ENCODE measurements at places on chromosomes 5 and 9.

DNA sequence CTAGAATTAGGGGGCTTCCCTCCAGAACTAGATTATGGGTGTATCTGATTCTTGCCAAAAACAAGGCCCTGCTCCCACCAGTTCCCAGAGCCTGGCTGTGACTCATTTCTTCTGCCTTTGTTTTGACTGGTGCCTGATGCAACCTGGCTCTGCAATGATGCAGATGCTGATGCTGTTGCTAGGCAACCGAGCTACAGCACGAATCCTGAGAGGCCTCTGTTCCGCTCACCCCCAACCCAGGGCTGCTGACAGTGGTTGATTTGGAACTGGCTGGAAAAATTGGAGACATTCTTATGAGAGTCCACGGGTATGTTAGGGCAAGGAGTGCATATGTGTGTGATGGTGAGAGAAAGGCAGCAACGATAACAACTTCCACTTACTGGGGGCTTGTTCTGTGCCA, 100.3 kb downstream of the NSG2 start:
- DNase-seq, result no peak
- peaks cover 3% of the 10 kb centered on the region for H3K36me3 ChIP-seq
- no peaks in the 10 kb centered on the region for H3K4me1 ChIP-seq
- no peak overlapping the region for H3K4me3 ChIP-seq

GRCh38 chr5:96280946-96281393, 152.1 kb downstream of the PCSK1 start:
- no peak for DNase-seq
- H3K27me3 ChIP-seq, result peaks cover 18% of the 10 kb centered on the region
- H3K36me3 ChIP-seq, result no peaks in the 10 kb centered on the region
- peaks cover 4% of the 10 kb centered on the region for H3K4me1 ChIP-seq

DNA sequence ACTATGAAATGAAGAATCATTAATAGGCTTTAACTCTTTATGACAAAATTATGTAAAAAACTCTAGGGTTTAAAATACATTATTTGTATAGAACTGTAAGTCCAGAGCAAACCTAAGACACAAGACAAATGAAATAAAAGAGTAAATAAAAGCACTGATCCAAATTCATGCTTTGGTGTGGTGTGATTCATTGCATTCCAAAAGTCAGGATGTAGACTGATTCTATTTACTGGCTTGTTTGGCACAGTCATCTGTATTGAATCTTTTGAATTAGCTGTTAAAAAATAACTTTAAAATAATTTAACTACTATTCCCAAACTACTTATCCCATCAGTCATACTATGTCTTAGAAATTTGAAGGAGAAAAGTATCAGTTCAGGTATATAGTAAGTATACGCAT, 31.1 kb downstream of the IL4 start:
- H3K27ac ChIP-seq, result no peak overlapping the region
- no peak for DNase-seq

DNA sequence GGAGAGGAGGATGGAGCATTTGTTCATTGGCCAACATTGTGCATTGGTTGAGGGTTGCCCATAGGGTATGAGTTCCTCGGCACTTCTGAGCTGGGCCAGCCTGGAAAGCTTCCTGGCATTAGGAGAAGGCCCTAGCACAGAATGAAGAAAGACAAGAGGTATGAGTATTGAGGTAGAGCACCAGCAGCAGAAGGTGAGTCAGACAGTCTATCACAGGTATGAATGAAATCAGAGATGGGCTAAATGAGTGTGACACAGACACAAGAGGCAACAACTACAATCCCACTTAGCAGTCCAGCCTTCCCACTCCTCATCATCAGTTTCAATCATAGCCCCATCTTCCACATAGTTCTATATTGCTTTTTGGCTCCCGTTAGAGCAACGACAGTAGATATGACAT, 25.4 kb upstream of the TGFBR1 start:
- peaks cover 8% of the 10 kb centered on the region for H3K36me3 ChIP-seq
- H3K4me3 ChIP-seq, result no peak overlapping the region
- no peaks in the 10 kb centered on the region for H3K27me3 ChIP-seq
- peaks cover 45% of the 10 kb centered on the region for H3K4me1 ChIP-seq
- peak overlapping the region; percentile 81 for H3K27ac ChIP-seq

DNA sequence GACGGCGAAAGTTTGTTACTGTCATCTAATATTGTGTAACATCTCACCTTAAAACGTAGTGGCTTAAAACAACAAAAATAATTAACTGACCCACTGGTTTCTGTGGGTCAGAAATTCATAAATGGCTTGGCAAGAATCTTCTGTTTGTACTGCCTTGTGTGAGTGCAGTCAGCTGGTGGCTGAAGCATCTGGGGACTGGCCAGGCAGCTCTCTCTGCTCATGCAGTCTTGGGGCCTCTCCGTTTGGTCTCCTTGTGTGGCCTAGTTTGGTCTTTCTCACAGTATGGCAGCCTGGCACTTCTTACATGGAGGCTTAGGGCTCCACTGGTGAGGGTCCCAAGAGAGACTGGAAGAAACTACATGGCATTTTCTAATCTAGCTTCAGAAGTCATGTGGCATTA, 49.0 kb upstream of the CTXN3 start:
- H3K27ac ChIP-seq, result no peak overlapping the region
- no peak overlapping the region for H3K4me3 ChIP-seq
- DNase-seq, result no peak
- no peaks in the 10 kb centered on the region for H3K36me3 ChIP-seq

DNA sequence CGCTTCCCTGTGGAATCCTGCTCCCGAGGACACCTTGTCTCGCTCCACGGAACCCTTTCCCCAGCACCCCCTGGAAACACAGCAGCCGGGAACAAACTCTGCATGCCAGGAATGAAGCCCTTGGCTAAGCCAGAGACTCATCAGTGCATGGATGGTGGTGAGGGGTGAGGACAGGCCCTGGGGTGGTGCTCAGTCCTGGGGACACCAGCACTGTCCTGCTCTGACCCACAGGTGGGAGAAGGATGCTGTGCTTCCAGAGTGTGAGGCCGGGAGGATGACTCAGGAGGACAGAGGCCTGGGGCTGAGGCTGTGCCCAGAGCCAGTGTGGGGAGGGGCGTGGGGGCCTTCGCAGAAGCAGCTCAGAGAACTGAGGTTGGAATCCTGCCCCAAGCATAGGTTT, 11.2 kb upstream of the EGR1 start:
- no peak for DNase-seq
- H3K27ac ChIP-seq, result no peak overlapping the region
- no peaks in the 10 kb centered on the region for H3K27me3 ChIP-seq
- peaks cover 8% of the 10 kb centered on the region for H3K36me3 ChIP-seq

DNA sequence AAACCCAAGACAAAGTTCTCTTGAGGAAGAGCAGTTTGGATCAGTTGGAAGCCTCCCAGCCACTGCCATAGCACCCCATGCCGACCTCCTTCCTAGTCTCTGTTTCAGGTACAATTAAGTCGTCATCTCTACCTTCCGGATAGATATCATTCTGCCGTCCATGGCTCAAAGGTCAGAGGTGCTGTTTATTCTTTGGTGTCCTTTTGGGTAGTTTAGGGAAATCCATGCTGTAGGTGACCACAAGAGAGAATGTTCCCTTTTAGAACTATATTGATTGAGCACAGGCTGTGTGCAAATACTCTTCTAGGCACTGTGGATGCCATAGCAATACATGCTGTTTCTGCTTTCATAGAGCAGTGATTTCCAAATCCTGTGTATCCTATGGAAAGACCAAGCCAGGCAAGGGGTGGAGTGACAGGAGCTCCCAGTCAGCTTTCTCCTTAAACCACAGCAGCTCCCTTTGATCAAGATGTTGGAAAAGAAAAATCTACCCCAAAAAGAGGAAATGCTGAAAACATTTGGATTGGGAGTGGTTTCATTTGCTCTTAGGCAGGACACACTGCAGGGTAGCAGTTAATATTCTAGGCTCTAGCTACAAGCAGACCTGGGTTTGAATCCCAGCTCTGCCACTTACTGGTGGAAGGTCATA, 127.9 kb downstream of the PALM2AKAP2 start:
- no peak overlapping the region for H3K4me3 ChIP-seq
- no peak for DNase-seq
- no peaks in the 10 kb centered on the region for H3K4me1 ChIP-seq
- H3K27ac ChIP-seq, result no peak overlapping the region
- H3K36me3 ChIP-seq, result no peaks in the 10 kb centered on the region
- H3K27me3 ChIP-seq, result peaks cover 6% of the 10 kb centered on the region

DNA sequence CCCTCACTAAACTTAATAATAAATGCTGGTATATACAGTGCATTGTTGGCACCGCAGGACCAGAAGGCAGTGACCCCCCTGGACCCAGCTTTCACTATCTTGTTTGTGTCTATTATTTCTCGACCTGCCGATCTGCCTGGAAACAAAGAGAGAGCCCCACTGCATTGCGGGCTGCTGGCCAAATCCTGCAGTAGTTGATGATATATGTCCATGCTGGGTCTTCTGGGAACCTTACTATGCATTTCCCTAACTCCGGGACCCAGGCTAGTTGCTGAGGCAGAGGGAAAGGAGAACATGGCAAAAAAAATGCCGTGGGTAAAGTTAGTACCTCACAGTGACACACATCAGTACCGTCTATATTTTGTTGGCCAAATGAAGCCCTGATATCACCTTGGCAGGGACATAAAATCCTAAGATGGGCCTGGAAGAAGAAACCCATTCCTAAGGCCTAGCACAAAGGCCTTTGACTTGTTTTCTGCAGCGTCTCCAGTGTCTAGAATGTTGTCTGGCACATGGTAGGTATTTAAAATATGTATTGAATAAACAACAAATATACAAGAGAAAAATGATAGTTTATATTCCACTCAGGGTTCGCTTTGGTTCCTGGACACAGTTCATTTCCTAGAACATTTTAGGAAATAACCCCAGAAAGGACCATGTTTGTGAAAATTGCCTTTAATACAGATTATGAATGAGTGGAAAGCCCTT, 46.1 kb downstream of the NMUR2 start:
- no peak for DNase-seq
- H3K4me3 ChIP-seq, result no peak overlapping the region
- no peaks in the 10 kb centered on the region for H3K4me1 ChIP-seq

DNA sequence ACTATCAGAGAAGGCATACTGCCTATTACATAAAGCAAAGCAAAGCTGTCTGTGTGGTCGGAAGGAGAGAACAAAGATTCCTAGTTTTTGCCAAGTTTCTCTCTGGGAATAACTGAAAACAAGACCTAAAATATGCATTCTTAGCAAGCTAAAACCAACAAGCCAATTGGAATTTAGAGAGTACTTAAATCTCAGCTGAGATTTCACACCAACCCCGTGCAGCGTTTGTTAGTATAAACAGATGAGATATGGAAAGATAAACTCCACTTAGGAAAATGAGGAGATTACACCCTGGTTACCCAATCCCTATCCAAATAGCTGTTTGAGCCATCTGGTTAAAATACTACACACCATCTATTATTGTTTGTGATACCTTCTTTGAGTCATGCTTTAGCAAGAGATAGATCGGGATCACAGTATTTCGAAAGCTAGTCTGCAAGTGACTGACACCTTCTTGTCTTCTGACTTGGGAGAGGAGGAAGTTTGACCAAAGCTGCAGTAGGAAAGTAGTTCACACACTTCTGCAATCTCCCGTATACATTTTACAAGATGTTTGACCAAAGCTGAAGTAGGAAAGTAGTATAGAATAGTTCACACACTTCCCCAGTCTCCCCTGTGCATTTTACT, 18.2 kb downstream of the FAF2 start:
- H3K36me3 ChIP-seq, result peaks cover 26% of the 10 kb centered on the region
- no peak for DNase-seq
- no peak overlapping the region for H3K27ac ChIP-seq
- H3K4me3 ChIP-seq, result no peak overlapping the region
- no peaks in the 10 kb centered on the region for H3K27me3 ChIP-seq

DNA sequence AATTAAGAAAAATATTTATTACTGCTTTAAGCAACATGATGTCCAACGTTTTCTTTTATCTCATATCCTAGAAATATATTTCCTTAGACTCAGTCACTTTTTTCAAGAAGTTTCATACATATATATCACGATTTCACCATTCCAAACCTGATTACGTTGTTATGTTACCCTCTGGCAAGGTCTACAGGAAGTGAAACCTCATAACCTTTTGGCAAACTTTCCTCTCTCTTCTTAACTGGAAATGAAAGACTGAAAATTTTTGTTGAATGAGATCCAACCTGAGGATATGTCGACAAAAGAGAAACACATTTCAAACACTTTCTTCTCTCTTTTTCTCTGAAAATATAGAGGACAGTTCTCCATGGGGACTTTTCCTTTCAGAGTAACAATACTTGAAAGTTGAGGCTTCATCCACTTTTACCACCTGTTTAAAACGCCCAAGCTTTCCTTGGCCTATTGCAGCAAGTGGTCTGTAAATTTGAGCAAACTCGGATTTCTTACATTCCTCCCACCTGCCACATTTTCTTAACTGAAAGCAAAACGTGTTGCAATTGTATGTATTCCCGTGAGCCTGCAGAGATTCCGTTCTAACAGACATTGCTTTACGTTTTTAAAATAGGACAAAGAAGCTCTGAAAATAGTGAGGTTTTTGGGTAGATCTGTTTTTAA, 298.1 kb downstream of the CETN3 start:
- H3K27me3 ChIP-seq, result no peaks in the 10 kb centered on the region
- H3K36me3 ChIP-seq, result no peaks in the 10 kb centered on the region
- no peak overlapping the region for H3K4me3 ChIP-seq
- DNase-seq, result no peak
- H3K4me1 ChIP-seq, result no peaks in the 10 kb centered on the region

- no peaks in the 10 kb centered on the region for H3K36me3 ChIP-seq
- peaks cover 30% of the 10 kb centered on the region for H3K27me3 ChIP-seq
Measured at GRCh38 chr5:84381502-84382362, 2.9 kb downstream of the EDIL3 start.

GRCh38 chr9:77710316-77710715, 62.2 kb upstream of the GNA14 start:
- peaks cover 9% of the 10 kb centered on the region for H3K27me3 ChIP-seq
- no peaks in the 10 kb centered on the region for H3K4me1 ChIP-seq
- no peak overlapping the region for H3K27ac ChIP-seq
- no peak overlapping the region for H3K4me3 ChIP-seq

GRCh38 chr5:58680503-58680902, 97.6 kb downstream of the RAB3C start:
- no peak overlapping the region for H3K27ac ChIP-seq
- H3K4me3 ChIP-seq, result no peak overlapping the region
- no peak for DNase-seq
- no peaks in the 10 kb centered on the region for H3K4me1 ChIP-seq

GRCh38 chr5:174816858-174817257, 92.5 kb downstream of the MSX2 start:
- no peaks in the 10 kb centered on the region for H3K4me1 ChIP-seq
- H3K4me3 ChIP-seq, result no peak overlapping the region
- no peaks in the 10 kb centered on the region for H3K27me3 ChIP-seq
- no peak overlapping the region for H3K27ac ChIP-seq
- no peaks in the 10 kb centered on the region for H3K36me3 ChIP-seq

DNA sequence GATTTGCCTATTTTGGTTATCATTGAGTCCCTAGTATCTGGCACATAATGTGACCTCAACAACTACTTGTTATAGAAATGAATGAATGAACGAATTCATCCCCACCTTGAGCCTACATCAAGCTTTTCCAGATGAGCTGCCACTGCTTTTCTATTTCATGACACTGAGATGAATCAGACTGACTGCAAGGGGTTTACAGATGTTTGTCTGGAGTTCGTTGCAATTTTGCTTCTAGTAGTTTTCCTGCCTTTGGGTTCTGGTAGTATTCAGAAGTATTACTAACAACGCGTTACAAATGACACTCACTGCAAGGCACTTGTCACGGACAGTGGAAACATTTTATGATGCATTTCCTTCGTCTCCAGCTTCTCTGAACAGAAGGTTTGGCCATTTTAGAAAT, 222.3 kb downstream of the CD180 start:
- H3K27ac ChIP-seq, result no peak overlapping the region
- peaks cover 10% of the 10 kb centered on the region for H3K27me3 ChIP-seq
- no peak for DNase-seq
- no peak overlapping the region for H3K4me3 ChIP-seq
- no peaks in the 10 kb centered on the region for H3K4me1 ChIP-seq

GRCh38 chr9:90783552-90783951, 18.1 kb upstream of the SYK start:
- H3K36me3 ChIP-seq, result no peaks in the 10 kb centered on the region
- peaks cover 43% of the 10 kb centered on the region for H3K27me3 ChIP-seq
- DNase-seq, result no peak
- no peak overlapping the region for H3K27ac ChIP-seq
- no peak overlapping the region for H3K4me3 ChIP-seq
- H3K4me1 ChIP-seq, result no peaks in the 10 kb centered on the region
